Activated CD4-positive, CD25-positive, alpha-beta regulatory T cell treated with anti-CD3 and anti-CD28 coated beads, Interleukin-2, amount 50 U/mL, for 24 hours (primary cell): ENCODE measurements at places on chromosomes 13 and 19.

DNA sequence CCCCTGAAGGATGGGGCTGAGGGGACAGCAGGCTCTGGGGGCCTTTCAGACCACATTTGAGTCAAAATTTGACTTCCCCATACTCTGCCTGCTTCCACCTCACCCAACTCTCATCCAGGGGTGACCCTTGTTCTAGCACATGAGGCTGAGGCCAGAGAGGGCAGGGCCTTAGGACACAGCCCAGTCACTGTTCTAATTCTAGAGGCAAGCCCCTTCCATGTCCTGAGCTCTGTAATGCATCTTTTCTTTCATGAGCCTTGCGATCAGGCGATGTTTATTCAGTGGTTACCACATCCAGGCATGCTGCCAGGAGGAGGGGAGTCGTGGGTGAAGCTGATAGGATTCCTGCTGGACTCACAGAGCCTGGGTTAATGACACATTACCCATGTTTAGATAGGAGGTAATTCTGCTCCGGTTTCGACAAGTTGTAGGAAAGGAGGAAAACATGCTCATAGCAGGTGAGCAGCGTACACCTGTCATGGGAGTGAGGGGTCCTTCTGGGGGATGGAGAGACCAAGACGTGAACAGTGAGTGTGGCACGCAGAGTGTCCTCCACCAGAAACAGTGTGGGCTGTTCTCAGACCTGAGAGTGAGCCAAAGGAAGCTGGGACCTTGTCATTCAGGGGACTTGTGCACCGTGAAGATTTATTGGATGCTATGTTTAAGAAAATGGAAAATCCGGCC lies 9.3 kb downstream of the RPS9 start:
- no peak for ATAC-seq

DNA sequence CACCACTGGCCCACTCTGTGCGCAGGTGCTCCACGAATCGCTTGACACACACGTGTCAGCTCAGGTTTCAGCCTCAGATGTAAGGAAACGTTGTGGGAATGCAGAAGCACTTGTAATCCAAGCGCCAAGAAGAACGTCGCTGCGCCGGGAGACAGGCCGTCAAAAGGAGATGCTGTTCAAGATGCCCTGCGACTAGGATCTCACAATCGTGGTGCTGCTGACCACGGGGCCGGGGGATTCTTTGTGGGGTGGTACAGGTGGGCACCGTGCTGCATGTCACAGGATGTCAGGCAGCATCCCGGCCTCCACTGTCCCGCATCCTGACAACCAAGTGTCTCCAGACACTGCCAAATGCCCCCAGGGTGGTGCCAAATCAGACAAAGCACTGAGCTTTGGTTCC lies 16.9 kb upstream of the SIGLEC11 start:
- ATAC-seq = no peak

GRCh38 chr13:75147946-75148345 lies 334.0 kb downstream of the TBC1D4 start:
- ATAC-seq = no peak

- no peak for ATAC-seq
Measured at GRCh38 chr13:43426355-43426754, 360.4 kb downstream of the ENOX1 start.

DNA sequence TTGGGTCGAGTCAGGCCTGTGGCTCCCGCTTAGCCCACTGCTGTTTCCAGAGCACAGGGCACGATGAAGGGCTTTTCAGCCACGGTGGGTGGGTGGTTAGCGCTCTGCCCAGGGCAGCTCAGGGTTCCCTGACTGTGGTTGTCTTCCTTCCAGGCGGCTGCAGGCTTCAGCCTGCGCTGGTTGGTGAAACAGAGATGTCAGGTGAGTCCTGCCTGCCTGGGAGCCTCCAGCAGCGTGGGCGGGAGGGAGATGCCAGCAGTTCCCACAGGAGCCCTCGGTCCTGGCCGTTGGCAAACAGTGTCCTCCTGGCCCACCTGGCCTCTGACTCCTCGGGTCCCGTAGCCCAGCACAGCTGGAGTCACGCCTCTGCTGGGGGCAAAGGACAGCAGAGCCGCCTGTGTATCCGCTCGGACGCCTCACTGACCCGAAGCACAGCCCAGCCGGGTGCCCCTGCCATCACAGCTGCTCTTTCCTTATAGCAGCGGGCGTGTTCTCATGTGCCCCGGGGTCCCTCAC lies 9.7 kb downstream of the ADAT3 start:
- no peak for ATAC-seq

DNA sequence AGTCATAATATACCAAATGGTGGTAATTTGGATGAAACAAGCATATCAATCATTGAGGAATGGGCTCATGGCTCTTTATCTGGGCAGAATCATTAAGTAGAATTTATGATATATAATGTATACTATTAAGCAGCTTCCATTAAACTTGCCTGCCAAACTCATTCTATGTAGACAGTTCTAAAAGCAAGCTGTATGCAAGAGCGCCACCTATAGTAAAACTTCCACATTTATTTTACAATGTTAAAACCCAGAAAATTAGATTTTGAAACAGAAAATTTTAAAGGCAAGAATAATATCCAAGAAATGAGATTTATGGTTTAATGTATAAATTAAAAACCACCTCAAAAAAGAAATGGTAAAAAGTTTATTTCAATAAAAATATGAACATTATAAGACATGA lies 161.5 kb downstream of the MZT1 start:
- ATAC-seq = no peak

- ATAC-seq = no peak
Measured at GRCh38 chr13:82597747-82598146, 1284.5 kb downstream of the SLITRK1 start.

GRCh38 chr19:15438124-15438496 lies 11.6 kb downstream of the WIZ start:
- ATAC-seq = no peak

DNA sequence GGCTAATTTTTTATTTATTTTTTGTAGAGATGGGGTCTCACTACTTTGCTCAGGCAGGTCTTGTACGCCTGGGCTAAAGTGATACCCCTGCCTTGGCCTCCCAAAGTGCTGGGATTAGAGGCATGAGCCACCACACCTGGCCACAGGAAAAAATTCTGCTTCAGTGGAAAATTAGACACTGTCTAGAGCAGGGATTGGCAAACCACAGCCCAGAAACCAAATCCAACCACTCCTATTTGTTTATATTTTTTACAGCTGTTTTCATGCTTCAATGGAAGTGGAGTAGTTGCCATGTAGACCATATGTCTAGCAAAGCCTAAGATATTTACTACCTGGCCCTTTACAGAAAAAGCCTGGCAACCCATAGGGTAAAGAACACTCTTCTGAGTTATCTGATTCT lies 123.7 kb upstream of the MRI1 start:
- ATAC-seq = no peak
